Mesenteric fat pad (tissue), 1 donor: ENCODE measurements at places on chromosomes 1 and 21. TPM values are rescaled to one million over a fixed set of nuclear protein-coding genes. Genes with fewer than 3 reads are reported as not detected.

Gene SERPINC1
- total RNA-seq, result not detected

Gene FAM110D
- total RNA-seq, result 6.3 TPM

Gene SAMSN1
- 42.4 TPM for total RNA-seq

Gene MFSD2A
- 8.0 TPM for total RNA-seq

Gene CXADR
- total RNA-seq, result 0.74 TPM

Gene BTBD19
- total RNA-seq, result 26.1 TPM

Gene NBPF20
- 2.8 TPM for total RNA-seq

Gene RGS7
- total RNA-seq, result not detected

Gene CD1C
- total RNA-seq, result not detected

Gene OR2L5
- total RNA-seq, result not detected

DNA sequence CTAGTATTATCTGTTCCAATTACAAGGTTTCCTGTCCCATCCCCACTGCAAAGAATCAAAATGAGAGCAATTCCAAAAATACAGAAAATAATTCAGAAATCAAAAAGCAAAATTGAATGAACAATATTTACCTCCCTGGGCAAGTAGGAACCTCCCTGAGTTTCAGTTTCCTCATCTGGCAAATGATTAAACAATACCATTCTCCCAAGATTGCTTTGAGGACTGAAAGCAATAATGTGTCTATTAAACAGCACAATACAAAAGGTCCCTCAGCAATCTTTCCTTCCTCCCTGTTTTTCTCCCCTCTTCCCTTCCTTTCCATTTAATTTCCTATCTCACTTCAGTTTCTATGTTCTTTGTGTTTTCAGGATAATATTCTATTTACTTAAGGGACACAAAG lies 171.0 kb downstream of the ZC3H11B start:
- no peak for DNase-seq

- DNase-seq, result no peak
Observed at GRCh38 chr1:233289676-233290075, 5.8 kb downstream of the PCNX2 start.

GRCh38 chr21:39159342-39160063 lies 23.7 kb downstream of the PSMG1 start:
- DNase-seq, result no peak

DNA sequence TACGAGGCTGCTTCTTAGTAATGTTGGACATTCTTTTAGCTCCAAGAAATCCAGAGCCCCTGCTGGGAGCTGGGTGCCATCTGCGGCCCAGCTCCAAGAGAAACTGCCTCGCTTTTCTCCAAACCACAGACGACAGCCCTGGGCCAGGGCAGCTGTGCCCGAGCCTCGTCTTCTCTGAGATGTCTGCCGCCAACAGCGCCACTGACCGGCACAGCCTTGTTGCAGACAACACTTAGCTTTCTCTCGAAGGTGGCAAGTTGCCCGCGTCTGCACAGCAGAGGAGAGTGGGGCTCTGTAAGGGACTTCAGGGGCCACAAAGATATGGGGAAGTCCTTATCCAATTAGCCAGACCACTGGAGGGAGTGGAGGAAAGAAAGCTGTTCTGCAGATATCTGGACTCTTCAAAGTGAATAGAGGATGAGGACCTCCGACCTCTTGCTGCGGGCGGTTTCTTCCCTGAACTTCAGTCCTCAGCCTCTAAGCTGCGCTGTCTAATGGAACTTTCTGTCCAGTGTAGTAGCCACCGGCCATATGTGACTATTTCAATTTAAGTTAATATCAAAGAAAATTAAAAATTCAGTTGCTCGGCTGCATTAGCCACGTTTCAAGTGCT lies 63.9 kb upstream of the DISP3 start:
- no peak for DNase-seq

- no peak for DNase-seq
Observed at GRCh38 chr1:200912737-200913407, 18.2 kb downstream of the INAVA start.

GRCh38 chr1:115842948-115843347 lies 2.0 kb upstream of the NHLH2 start:
- no peak for DNase-seq

DNA sequence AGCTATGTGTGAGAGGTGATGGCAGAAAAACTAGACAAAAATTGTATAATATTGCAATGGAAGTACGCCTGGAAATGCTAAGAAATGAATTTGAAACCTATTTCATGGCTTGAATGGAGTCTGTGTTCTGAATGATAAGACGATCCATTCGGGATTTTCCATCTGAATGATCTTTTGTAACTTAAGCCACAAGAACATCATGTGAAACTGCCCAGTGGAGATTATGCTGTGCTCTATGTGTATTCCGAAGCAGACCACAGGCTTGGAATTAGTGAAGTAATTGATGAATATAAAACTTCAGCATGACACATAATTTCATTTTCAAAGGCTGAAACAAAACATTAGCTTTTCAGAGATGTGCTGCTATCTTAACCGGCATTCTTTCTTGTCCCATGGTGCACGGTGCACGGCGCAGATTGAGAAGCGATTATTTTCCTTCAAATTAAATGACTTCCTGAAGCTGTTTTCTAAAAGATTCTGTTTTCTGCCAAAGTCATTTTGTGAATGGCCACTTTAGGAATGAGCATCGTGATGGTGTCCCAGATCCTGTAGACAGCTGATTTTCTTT lies 652.9 kb downstream of the PLA2G4A start:
- DNase-seq, result no peak

DNA sequence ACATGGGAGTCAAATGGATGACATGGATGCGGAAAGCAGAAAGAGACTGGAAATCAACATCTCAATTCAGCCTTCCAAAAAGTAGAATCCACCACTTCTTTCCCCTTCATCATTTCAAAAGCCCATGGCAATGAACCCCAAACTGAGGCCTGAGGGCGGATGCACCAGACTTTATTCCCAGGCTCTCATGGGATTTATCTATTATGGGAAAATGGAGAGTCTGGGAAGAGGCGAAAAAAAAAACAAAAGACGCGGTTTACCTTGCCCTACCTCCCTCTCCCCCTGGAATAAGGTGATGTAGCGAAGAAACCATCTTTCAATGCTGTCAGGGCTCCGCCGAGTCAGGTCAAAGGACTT lies 624 bp downstream of the KIFAP3 start:
- no peak for DNase-seq

GRCh38 chr1:43936431-43937151 lies 3.0 kb downstream of the ARTN start:
- DNase-seq, result no peak

DNA sequence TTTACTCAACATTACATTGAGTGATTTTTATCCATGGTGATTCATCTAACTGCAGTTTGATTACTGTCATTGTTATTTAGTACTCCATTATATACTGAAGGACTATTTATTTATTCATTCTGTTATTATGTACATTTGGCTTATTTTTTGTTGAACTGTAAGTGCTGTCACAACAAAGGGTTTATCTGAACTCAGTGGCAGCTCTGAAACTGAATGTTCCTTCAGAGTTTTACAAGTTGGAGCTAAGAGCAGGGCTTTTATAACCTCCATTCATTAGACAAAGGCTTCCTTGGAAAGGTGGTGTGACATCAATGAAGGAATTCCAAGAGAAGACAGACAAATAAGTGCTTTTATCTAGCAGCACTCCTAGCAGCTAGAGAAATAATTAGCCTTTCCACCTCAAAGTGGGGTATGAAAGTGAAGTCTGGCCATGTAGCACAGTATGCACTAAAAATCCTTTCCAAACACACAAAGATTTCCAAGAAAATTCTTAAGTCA lies 83.3 kb upstream of the GORAB start:
- no peak for DNase-seq

DNA sequence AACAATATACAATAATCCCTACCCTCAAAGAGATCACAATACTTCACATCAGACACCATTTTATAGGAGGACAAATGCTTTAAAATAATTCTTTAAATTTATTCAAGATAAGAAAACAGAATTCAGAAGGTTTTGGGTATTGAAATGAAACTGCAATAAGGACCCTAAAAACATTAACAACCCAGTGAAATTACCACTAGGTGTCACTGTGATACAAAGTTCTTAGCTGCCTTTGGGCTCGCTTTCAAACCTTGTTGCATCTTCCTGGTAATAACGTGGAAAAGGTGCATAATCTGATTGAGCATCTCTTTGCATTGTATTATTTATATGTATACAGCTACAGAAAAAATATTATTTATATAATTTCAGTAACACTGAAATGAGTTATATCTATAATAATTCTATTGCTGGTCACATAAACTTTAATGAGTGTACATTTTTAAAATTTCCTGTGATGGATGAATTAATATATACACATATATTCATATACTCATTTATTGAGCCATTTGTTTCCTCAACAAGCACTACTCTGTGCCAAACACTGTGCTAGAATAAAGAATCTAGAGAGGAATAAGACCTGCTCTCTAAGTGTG lies 185.2 kb downstream of the FAF1 start:
- no peak for DNase-seq

- no peak for DNase-seq
Observed at GRCh38 chr1:21871943-21872342, 59.9 kb downstream of the LDLRAD2 start.

- DNase-seq, result no peak
Observed at GRCh38 chr21:26850116-26850643, 5.0 kb upstream of the ADAMTS1 start.

- no peak for DNase-seq
Observed at GRCh38 chr1:94729267-94729666, 90.9 kb upstream of the SLC44A3 start.

- no peak for DNase-seq
Observed at GRCh38 chr1:47238935-47239592, 7.0 kb upstream of the TAL1 start.

DNA sequence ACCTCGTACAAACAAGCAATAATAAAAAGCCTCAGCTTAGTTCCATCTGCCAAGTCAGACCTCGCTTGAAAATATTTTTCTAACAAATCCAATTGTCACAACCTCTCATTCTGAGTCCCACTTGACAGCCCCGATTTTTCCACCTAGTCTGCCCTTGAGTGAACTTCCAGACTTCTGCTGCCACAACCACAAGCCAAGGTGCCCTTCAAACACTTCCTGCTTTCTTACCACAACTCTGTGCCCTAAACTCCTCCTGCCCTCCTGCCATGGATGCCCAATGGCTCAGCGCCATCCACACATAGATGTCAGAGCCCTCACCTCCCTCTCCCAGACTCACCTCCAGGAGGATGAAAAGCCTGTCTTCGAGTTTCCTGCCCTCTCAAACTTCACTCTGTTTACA lies 3.9 kb downstream of the TMPRSS2 start:
- no peak for DNase-seq

- no peak for DNase-seq
Observed at GRCh38 chr1:2422523-2422922, 10.2 kb upstream of the PEX10 start.

- DNase-seq, result no peak
Observed at GRCh38 chr1:23291706-23292105, 52.4 kb downstream of the HNRNPR start.

GRCh38 chr1:36159614-36160387 lies 3.8 kb downstream of the MAP7D1 start:
- DNase-seq, result no peak

DNA sequence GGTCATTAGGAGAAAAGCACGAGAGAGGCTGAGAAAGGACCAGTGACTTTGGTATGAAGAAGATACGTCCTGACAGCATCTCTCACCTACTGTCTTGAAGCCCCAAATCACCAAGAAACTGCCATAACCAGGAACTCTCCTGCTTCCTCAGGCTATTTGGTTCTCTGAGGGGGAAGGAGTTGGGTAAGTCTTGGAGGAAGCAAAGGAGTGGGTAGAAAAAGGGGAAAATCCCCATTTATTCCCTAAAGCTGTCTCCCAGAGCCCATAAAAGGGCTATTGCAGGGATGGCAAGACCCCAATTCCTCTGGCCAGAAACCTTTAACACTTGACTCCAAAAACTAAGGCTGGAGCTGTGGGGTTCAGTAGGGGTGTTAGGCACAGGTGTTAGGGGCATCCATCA lies 2.1 kb upstream of the PBXIP1 start:
- DNase-seq, result no peak

- DNase-seq, result no peak
Observed at GRCh38 chr1:231683439-231684165, 57.0 kb downstream of the DISC1 start.

DNA sequence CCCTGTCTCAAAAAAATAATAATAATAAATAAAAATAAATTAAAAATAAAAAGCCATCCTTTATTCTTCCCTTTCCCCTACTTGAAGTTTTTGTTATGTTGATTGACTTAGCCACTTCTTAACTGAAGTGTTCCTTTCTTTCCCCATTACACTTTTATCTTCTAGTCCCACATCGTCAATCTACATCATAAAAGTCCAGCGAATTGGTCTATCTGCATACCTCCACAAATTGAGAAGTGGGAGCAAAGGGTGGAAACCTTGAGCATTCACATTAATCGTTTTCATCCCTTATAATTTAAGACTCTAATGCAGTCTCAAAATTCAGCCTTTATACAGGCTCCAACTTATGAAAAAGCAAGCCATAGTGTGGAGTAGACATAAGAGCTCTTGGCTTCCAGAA lies 6.5 kb upstream of the ZYG11A start:
- DNase-seq, result no peak

DNA sequence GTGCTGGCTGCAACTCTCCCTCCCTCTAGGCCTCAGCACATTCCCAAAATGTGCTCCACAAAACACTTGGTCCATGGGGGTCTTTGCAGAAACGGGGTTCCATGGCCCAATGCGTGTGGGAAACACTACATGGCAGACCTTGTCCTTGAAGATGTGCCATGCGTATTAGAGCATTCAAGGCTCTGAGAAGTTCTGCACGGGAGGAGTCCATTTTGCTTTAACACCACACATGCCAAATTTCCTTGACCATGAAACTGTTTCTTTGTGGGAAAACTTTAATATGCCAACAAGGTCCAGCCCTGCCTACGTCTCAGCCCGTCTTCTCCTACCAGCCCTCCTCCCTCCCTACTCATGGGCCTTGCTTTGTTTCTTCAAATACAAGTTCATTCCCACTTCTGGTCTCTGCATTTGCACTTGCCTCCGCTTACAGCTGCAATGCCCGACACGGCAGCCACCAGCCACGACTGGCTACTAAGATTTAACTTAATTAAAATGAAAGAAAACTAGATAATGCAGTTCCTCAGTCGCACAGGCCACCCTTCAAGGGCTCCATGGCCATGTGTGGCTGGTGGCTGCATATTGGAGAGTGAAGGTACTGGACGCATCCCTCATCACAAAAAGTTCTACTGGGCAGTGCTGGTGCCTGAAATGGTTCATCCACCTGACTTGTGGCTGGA lies 19.2 kb upstream of the TAS1R2 start:
- no peak for DNase-seq

- no peak for DNase-seq
Observed at GRCh38 chr1:24311741-24312140, 7.4 kb upstream of the GRHL3 start.

GRCh38 chr1:228242409-228242808 lies 34.6 kb downstream of the OBSCN start:
- DNase-seq, result no peak

DNA sequence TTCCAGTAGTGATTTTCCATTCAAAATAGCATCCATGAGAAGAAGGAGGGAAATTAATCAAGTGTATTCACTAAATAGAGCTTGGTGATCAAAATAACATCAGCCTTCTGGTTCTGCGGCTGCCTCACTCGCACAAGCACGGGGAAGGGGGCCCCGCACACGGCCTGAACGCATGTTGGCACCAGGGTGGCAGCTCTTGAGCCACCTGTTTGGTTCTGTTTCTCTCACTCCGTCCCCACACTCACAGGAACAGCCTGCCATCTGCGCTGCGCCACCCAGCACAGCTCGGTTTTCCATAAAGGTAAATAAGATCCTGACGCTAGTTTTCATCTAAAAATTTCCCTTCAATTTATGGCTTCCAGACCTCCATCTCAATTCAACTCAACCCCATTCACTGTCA lies 49.4 kb downstream of the TIAM1 start:
- DNase-seq, result no peak

- no peak for DNase-seq
Observed at GRCh38 chr1:176546825-176547224, 83.8 kb downstream of the PAPPA2 start.

- DNase-seq, result no peak
Observed at GRCh38 chr21:42079939-42080787, 9.0 kb downstream of the UMODL1 start.
